COR-L47 (cell line): ENCODE measurements at places on chromosomes 5 and 9.

GRCh38 chr9:71990466-71990865, 69.9 kb downstream of the C9orf57 start:
- no peak for DNase-seq

DNA sequence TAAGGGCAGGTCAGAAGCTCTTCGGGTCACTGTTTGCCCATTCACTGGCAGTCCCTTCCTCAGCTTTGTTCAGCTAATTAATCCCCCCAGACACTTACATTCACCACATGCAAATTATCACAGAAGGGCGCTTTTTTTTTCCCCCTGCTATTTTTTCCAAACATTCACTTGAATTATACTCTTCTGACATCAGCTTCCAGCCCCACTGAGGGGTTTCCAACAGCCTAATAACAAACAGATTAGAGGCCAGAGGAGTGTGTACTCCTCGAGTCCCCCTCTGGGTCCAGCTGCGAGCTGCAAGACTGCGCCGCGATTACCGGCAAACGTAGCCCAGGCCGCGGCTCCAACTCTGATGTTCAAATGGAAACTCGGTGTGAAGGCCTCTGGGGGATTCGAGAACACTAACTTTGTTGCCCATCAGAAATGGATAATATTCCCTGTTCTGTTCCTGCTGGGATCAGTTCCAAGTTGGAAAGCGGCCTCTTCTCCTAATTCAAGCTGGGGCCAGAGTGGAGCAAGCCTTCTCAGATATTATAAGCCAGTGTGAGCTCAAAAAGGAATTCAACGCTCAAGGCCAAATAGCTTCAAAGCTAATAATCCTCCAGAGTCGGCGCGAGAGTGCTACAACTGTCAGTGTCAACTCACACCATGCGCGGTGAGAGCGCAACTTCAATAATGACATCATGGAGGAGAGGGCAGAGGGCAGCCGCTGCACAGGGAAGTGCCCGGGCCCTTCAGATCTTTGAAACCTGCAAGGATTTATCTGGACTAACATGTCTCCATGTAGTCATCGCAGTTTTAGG, 560.8 kb downstream of the BNC2 start:
- no peak for DNase-seq

DNA sequence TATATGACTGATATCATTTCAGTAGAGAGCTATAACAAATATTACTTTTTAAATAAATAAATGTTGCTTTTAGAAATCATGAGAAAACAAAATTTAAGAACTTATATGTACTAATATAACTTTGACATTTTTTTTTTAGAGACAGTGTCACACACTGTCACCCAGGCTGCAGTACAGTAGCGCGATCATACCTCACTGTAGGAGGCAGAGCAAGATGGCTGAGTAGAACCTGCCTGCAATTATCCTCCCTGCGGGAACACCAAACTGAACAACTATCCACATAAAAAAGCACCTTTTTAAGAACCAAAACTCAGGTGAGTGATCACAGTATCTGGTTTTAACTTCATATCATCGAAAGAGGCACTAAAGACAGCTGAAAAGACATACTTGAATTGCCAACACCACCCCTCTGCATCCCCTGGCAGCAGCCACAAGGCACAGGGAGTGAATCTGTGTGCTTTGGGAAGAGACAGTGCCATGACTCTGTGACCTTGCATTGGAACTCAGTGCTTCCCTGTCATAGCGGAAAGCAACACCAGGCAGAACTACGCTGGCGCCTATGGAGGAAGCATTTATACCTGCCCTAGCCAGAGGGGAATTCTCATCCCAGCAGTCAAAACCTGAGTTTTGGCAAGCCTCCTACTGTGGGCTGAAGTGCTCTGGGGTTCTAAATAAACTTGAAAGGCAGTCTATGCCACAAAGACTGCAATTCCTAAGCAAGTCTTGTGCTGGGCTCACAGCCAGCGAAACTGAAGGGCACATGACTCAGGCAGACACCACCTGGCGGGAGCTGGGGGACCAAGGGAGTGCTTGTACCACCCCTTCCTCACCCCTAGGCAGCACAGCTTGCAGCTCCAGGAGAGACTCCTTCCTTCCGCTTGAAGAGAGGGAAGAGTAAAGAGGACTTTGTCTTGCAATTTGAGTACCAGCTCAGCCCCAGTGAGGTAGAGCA, 142.7 kb downstream of the FBXL17 start:
- DNase-seq = peak; percentile 4

GRCh38 chr9:131422241-131422792, 28.4 kb downstream of the PRRC2B start:
- DNase-seq = no peak

DNA sequence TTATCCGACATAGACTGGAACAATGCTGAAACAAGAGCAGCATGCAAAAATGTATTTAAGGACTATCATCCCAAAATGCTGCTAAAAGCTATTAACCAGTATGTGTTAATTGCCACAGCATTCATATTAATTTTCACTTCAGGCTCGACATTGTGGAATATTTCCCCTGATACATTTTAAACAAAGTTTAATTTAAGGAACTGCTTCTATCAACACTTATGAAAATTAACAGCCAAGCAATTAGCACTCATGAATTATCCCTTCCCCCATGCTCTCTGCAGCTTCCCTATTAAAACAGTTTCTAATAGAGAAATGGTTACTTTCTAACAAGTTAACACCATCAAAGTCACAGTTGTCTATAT, 54.8 kb downstream of the MAPKAP1 start:
- no peak for DNase-seq

DNA sequence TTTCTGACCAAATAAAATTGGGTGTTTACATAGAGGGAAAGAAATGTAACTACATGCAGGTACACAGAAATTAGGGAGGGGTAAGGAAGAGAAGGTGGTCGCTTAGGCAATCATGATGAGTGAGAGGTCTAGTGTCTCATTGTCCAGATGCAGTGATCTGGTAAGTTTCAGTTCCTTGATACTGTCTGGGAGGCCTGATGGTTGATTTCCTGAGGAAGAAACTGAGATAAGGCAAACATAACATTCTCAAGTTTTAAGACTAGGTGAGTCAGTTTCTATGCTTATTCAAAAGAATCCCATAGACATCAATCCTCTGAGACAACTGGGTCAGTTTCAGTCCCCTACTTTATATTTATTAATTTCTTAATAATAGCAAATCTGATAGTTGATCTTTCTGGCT, 843.3 kb upstream of the CDH10 start:
- DNase-seq = no peak

DNA sequence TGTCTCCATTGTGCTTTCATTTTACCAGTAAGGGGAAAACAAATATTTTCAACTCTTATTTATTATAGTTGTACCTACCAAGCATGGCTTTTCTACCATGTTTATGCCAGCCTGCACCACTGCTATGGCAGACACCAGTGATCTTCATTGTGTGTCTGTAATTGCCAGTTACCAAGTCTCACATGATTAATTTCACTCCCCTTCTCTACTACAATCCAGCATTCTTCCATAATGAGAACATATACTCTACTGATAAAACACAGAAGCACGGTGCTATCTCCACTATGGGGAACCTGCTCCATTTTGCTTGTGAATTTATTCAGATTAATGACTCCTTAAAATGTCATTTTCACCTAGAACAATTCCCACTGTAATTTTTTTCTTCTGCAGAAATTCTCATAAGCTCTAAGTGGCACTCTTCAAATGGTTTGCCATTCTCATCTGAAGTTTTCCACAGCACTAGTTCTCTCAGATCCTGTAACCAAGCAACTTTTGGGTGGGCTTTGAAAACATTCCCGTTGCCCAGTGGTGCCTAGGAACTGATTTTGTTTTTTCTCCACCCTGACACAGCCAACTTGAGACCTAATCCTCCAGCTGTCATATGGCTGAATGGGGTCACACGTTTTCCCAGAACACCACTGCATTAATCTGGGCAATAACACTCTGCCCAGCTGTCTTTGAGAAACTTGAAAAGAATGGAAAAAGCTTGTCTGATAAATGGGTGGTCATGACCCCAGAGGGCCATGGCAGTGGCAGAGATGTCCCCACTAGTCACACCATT, 222.7 kb upstream of the RASEF start:
- no peak for DNase-seq

DNA sequence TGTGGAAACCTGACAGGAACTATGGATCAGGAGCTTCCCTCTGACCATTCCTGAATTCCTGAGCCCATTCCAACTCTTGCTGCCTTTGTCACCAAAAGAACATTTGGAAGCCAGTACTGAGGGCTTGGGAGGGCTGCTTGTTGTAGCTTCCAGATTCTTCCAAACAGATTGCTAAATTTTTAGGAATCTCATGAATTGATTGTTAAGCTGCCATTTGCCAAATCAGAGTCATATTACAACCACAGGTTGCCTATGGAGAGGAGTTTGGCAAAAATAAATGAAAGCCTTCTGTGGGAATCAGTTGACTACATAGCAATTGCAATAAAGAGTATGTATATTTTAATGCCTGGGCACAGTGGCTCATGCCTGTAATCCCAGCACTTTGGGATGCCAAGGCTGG, 39.2 kb upstream of the SLC28A3 start:
- DNase-seq = no peak

GRCh38 chr5:88594441-88594840, 288.5 kb downstream of the MEF2C start:
- DNase-seq = no peak

GRCh38 chr9:35741740-35742139, 7.3 kb downstream of the GBA2 start:
- DNase-seq = no peak

GRCh38 chr5:133247881-133248624, 196.2 kb downstream of the HSPA4 start:
- no peak for DNase-seq

DNA sequence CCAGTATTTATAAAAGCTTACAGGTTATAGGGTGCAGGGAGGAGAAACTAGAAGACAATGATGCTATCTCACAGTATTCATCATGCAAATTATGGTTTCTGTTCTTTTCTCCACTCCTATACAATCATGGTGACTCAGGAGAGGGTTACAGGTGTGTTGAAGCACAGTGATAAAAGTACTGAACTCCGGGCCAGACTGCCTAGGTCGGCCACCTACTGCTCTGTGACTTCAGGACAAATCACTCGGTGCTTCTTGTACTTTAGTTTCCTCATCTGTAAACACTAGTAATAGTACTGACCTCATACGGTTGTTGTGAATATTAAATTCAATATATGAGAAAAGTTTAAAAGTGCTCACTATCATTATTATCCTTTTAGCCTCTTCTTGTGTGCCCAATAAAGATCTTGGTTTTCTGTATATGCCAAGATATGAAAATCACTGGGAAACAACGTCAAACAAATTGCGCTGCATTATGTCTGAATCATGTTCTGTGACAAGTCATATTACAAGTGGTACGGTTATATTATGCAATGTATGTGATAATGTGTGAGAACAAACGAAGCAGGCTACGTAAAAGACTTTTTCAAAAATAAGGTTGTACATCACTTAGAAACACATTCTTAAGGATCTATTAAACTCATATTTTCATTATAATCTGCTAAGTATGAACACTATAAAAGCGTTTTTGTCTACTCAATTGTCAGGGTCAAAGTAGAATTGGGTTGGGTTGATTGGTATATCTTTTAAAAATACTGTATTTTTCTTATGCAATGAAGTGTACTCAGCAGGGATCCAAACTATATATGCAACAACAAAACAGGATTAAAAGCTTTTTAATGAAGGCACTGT, 153.3 kb downstream of the EFNA5 start:
- DNase-seq = no peak

GRCh38 chr5:108003178-108003577, 332.4 kb upstream of the EFNA5 start:
- no peak for DNase-seq
